Astrocyte of the hippocampus (primary cell): ENCODE measurements at places on chromosomes 11 and 22.

- no peak for DNase-seq
Observed at GRCh38 chr22:47054231-47055072, 292.0 kb downstream of the TBC1D22A start.

GRCh38 chr11:5285703-5286340 lies 15.9 kb downstream of the OR51B4 start:
- DNase-seq = no peak

DNA sequence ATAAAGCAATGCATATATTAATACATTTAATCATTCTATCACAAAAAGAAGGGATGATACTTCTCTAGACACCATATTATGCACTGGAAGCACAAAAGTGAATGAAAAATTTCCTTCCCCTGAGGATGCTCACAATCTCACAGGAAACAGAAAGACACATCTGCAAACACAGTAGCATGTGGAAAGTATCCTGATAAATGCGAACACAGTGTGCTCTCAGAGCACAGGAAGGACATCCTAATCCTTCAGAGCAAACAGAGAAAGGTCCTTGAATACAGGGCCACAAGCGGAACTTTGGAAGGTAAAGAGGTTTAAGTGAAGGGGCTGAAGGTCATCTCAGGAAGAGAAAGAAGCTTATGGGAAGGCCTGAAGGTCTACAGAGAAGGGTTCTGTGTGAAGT lies 524.6 kb upstream of the LRRC4C start:
- no peak for DNase-seq

- DNase-seq = no peak
Observed at GRCh38 chr22:45861259-45861658, 115.7 kb downstream of the WNT7B start.

- no peak for DNase-seq
Observed at GRCh38 chr11:1755692-1756561, 5.5 kb upstream of the IFITM10 start.

DNA sequence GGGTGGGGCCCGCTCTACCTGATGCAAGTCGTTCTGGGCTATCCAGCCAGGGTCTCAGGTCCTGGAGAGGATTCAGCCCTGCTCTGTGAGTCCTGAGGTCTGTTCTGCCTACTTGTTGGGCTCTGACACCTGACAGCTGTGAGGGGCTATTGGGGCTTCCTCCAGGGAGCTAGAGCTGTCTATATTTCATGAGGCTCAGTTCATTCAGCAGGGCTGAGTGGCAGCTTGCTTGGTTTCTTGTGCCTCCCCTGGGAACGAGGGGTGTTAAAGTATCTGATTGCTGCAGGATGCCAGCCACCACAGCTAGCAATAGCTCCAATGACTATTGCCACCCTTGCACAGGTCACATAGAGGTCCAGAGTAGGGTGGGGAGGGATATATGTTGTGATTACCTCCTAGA lies 26.7 kb downstream of the INSC start:
- DNase-seq = no peak

GRCh38 chr11:66725647-66726046 lies 3.4 kb downstream of the SPTBN2 start:
- peak; percentile 65 for DNase-seq

- no peak for DNase-seq
Observed at GRCh38 chr22:36086170-36086490, 57.5 kb upstream of the RBFOX2 start.

DNA sequence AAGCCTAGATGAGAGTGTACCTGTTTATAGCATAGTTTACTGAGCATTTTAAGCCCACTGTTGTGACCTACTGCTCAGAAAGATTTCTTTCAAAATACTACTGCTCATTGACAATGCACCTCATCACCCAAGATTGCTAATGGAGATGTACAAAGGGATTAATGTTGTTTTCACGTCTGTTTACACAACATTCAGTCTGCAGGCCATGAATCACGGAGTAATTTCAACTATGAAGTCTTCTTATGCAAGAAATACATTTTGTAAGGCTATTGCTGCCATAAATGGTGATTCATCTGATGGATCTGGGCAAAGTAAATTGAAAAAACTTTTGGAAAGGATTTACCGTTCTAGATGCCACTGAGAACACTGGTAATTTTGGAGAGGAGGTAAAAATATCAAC lies 112.9 kb downstream of the KIF18A start:
- DNase-seq = no peak

GRCh38 chr11:119207415-119207960 lies 1.3 kb downstream of the CBL start:
- no peak for DNase-seq

DNA sequence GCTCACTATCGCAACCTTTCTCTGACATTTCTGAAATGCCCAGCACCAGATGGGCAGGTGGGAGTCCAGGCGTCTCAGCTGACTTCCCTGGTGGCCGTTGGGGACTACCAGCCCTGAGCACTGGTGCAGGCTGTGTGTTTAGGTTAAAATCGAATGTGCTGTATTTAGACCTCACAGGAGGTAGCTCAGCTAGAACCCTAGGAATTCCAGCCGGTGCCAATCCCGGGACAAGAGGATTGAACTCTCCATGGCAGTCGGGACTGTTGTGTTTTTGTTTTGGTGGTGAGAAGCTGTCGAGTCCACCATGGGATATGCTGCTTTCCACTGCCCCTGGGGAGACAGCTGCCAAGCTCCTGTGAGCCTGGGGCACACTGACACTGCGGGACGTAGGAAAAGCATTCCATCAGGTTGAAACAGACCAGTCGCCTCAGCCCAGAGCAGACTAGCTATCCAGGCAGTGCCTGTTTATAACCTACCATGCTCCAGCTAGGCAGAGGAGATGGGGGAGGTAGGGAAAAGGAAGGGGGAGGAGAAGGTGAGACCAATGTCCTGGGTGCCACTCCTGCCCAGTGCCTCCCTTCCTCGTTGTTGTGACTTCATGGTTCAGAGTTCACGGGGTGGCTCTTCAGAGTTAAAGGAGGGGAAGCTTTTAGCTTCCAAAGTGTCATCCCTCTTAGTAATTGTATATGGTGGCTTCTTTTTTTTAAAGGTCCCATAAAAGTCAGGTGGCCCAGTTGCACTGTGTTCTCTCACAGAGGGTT lies 53.0 kb downstream of the MICAL2 start:
- DNase-seq = peak; percentile 95

DNA sequence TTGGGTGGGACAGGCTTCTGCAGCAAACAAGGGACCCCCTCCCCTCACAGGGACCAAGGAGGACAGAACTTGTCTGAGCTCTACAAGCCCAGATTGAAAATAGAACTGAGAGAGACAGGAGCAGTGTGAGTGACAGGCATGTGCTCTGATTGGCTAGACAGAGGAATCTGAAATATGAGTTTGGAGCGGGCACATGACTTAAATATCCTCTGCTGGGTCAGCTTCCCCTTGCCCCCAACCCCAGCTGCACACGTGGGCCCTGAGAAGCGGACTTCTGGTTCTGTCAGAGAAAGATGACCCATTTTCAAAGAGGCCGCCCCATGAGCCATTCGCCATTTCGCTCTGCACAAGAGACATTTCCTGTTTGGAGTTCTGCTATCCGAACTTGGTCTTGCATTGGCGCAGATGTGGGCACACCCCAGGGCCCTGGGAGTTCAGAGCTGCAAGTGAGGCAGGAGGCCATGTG lies 5.3 kb downstream of the TUBA8 start:
- DNase-seq = no peak

- peak; percentile 7 for DNase-seq
Observed at GRCh38 chr11:99320769-99321290, 300.1 kb downstream of the CNTN5 start.

GRCh38 chr11:61893981-61894380 lies 2.6 kb upstream of the FADS3 start:
- DNase-seq = peak; percentile 74

GRCh38 chr11:8833568-8834315 lies 77.2 kb upstream of the AKIP1 start:
- peak; percentile 82 for DNase-seq

DNA sequence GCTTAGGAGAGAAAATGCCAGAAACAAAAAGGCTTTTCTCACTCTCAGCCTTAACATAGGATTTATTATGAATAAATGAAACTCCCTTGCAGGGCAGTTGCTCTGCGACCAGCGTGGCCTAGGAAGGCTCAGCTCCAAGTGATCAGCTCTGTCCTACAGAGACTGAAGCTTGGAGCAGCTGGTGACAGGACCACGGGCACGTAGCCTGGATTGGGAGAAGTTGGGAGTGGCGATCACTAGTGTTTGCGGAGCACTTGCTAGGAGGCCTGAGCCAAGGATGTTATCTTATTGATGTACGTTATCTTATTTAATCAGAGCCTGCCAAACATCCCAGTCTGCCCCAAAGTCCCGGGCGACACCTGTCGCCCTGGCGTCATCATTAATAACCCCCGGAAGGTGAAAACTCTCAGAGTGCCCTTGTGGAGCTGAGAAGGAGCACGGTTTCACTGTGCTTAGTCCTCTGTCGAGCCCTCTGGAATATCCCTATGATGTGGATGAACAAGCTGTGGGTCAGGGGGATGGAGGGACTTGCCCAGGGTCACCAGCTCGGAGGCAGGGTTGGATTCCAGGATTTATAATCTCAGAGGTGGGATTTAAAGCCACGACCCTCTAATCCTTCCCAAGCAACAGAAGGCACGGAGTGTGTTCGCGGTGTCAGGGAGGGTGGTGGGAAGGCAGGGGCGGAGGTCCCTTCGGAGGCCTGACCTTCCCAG lies 40.8 kb upstream of the SMIM38 start:
- no peak for DNase-seq

DNA sequence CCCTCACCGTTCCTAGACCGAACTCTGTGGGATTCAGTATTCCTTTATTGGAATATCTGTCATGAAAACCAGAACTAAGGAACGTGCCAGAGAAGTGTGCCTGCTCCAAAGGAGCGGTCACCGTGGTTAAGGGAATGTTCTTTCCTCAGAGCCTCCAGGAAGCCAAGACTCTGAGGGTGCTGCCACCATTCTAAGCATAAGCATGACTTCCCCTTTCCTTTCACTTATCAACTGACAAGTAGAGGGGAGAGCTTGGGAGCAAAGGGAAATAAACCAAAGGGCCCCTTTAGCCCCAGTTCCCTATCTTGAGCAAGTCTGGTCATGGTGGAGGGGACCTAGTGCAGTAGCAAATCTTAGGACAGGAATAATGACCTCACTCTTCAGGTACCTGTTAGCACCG lies 26.8 kb downstream of the CTR9 start:
- DNase-seq = peak; percentile 44

DNA sequence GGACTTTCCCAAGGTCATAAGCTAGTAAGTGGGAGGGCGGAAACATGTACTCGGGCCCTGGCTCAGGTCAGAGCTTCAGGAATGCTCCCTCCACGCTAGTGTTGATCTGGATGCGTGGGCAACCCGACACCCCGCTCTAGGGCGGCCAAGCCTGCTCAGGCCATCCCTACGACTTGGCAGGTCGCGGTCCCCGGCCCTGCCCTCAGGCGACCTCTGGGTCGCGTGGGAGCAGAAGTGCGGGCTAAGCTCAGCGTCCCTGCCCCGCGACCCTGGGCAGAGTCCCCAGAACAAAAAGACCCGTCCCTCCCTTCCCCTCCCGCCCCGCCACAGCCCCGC lies 781 bp upstream of the TEF start:
- no peak for DNase-seq

DNA sequence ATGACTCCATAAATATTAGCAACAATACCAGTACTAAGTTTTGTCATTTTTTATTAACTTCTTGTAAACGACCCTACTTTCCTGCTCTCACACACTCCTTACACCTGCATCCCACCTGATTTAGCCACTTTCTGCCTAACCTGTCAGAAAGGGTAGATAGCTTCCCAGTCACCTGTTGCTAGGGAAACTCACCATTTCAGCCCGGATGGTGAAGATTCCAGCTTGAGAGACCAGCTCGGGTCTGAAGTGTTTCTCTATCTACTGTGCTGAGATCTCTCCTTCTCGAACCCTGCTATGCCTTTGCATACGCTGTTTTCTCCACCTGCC lies at the start of gene PARVG:
TSS of gene PARVG (plus strand) at position 220 of the 327 bp plus-strand sequence. CDS start 2,405 bp downstream, outside the sequence.
- no peak for DNase-seq

DNA sequence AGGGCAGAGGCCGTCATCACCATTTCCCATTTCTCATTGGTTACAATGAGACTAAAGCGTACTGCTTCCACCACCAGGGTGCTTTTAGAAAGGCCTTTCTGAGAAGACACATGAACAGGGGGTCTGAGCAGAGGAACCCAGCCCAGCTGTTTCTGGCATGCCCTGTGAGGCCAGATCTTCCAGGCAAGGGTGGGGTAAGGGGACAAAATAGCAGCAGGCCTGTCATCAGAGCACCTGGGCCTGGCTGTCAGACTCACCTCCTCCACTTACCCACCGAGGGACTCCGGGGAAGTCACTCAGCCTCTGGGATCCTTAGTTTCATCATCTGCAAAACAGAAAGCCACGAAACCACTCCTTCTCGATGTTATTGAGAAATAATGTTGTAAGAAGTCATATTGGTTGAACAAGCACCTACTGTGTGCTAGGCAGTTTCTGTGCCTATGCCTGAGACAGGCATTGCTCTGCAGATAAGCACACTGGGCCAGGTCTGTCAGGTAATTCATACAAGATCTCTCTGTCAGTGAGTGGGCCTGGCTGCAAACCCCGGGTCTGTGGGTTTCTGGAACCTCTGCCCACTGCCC lies 8.8 kb upstream of the WNT11 start:
- DNase-seq = no peak

DNA sequence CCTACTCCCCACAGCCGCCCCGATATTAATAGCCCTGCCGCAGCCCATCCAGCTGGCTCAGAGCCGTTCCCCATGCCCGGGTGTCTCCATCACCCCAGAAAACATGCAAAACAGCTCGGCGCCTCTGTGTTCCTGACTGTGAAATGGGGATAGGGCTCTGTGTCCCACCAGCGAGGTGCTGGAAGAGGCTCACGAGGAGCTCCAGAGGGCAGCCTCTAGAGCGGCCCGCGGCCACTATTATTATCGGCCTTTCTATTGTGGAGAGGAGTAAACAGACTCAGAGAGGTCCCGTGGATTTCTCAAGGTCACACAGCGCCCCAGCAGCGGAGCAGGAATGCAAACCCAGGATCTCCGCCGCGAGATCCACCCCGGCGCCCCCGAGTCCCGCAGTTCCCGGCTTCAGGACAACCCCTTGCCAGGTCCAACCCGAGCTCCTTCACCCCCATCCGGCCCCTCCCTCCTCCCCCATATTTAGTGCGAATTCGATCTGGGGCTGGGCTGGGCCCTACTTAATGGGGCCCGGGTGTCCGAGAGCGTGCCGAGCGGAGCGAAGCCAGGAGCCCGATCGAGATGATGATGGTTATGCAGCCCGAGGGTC lies at the start of gene ACTN3:
TSS of gene ACTN3 (plus strand) at position 536 of the 598 bp plus-strand sequence. CDS start at position 571, 35 bp downstream.
- DNase-seq = no peak

GRCh38 chr22:22791438-22792181 lies 96.0 kb upstream of the IGLL5 start:
- no peak for DNase-seq

GRCh38 chr22:38756711-38757463 lies 1.1 kb upstream of the SUN2 start:
- DNase-seq = no peak

GRCh38 chr11:62593434-62594044 lies 2.2 kb upstream of the TUT1 start:
- peak; percentile 80 for DNase-seq

- peak; percentile 96 for DNase-seq
Observed at GRCh38 chr11:36361901-36362391, 65.9 kb downstream of the PRR5L start.

- no peak for DNase-seq
Observed at GRCh38 chr11:40139066-40139465, 1320.4 kb downstream of the LRRC4C start.

GRCh38 chr22:44632541-44633396 lies 69.2 kb upstream of the PRR5 start:
- no peak for DNase-seq
